ENCODE measurements at places on chromosomes 7 and 10.

- DNase-seq = no peak
Measured at GRCh38 chr10:3427347-3427746, 254.8 kb upstream of the PITRM1 start.

DNA sequence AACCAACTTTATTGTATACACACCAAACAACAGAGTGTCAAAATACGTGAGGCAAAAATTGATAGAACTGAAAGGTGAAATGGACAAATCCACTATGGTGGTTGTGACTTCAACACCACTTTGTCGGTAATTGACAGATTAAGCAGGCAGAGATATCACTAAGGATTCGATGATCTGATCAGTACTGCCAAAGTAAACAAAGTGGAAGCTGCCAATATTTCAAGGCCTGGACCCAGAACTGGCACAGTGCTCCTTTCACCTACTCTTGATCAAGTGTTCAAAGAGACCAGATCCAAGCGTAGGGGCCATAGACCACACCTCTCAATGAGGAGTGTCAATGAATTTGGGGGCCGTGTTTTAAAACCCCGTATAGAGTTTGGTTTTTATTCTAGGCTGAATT is 167.0 kb downstream of the CDK14 start:
- no peak for DNase-seq

DNA sequence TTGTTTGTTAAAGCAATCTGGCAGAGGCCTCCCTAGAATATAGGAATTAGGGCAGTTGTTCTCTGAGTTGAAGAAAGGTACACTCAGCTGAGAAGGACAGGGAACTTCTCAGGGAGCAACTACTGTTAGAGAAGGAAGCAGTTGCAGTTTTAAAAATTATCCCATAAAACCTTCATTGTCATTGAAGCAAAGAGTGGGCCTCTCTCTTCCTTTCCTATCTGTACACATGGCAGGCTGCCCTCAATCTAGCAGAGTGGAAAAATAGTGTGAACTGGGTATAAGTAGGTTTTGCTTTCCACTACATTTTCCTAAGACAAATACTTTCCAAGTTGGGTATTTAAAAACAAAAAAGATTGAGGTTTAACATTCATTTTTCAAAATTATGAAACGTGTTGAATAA is 236.7 kb upstream of the KLF14 start:
- no peak for DNase-seq

DNA sequence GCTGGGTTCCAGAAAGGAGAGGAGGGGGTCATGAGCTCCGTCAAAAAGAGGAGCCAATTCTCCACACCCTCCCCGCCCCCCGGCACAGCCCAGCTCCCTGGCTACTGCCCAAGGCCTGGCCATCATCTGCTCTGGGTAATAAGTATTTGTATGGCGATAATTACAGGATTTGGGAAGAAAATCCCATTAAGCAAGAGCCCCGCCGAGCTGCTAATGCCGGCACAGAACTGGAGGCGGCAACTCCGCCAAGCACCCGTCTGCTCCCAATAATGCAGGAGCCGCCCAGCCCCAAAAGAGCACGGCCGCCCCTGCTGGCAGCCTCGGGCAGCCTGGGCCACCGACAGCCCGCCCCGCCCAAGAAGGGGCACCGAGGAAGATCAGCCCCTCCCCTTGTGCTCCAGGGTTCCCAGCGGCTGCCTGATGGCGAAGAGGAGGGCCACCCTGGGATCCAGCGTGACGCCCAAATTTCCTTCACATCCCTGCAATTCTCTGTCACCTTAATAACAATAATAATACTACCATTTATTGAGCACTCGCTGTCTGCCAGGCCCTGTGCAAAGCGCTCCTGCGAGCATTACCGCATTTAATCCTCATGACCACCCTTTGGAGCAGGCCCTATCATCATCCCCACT is 5.9 kb downstream of the SLIT1 start:
- no peak for DNase-seq

DNA sequence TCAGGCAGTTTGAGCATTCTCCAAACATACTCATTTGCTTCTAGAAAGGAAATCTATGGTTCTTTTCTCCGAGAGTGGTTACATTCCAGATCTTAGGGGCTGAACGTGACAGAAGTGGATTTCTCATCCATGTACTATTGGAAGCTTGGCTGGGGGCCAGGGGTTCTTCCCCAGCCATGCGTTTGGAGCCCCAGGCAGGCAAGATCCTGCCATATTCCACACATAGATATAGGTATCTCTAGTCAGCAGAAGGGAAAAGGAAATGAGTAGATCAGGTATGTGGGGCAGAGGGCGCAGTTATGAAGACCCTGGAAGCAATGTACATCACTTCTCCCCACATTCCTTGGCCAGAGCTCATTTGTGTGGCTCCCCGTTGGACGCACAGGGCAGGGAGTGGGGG is 299.8 kb downstream of the CCDC3 start:
- DNase-seq = no peak

GRCh38 chr10:130409331-130409730 is 273.1 kb downstream of the GLRX3 start:
- no peak for DNase-seq

DNA sequence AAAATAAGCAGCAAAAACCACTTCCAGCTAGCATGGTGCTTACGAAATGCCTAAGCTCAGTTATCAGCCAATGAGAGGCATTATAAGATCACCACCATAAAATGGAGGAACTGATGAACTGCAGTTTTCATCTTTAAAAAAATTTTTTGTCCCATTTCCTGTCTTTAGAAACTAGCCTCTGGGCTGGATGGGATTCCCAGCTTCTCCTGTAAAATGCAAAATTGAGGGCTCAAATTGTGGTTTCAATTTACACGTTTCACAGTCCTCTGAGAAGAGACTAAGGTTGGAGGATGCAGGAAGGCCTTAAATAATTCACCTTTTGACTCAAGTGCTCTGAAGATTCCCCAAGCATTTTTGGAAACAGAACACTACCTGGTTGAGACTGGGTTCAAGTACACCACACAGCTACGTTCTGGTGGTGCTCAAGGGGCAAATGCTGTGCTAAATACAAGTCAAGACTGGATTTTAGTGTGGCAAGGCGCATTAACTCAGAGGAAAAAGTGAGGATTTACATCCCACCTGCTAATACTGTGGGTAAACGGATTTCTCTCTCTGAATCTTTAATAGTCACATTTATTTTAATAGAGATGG is 951 bp downstream of the ZNF25 start:
- no peak for DNase-seq

DNA sequence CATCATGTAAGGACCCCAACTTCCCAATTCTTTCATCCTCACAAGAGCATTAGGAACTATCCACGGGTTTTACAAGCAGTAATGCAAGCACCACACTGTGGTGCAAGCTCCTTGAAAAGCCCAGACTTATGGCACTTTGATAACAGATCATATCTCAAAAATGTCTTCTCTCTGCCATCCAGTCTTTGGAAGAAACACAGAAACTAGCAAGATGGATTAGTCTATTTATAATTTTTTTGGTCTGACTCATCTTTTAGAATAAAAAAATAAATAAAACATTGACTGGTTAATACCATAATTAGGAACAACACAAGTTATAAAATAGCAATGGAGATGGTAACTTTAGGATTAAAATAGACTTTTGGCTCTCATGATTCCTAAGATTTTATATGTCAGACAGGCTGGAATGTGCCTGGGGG is 49.0 kb upstream of the CALD1 start:
- DNase-seq = no peak

GRCh38 chr10:114301951-114302710 is 63.1 kb downstream of the VWA2 start:
- DNase-seq = no peak

GRCh38 chr10:24457661-24458318 is 248.9 kb downstream of the KIAA1217 start:
- DNase-seq = no peak

- no peak for DNase-seq
Measured at GRCh38 chr10:31381766-31382316, 62.8 kb downstream of the ZEB1 start.

GRCh38 chr7:6317797-6318438 is 45.5 kb upstream of the CYTH3 start:
- DNase-seq = no peak

GRCh38 chr10:124500757-124501156 is 39.1 kb downstream of the LHPP start:
- DNase-seq = no peak

DNA sequence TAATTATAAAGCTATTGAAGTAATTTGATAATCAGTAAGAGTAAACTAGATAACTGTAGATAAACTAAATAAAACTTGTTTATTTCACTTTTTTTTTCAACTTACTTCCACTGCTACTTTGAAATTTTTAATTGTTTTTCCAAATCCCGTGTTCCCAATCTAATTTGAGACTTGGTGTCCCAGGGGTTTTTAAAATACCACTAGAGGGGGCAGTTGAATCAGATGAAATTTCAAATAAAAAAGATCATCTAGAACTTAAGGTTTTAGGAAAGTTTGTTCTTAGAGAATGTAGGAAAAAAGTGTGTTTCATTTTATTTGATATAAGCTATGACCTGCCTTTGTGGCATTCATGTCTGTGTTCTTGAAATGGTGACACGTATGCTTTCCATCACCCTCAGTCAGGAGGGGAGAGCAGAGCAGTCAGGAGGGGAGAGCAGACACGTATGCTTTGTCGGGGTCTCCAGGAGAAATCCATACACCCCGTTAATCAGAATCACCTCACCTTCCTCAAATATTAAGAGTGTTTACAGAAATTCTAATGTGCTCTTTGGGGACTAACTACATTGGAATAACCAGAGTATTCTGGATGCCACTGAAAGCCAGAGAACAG is 49.9 kb downstream of the C10orf67 start:
- DNase-seq = no peak

DNA sequence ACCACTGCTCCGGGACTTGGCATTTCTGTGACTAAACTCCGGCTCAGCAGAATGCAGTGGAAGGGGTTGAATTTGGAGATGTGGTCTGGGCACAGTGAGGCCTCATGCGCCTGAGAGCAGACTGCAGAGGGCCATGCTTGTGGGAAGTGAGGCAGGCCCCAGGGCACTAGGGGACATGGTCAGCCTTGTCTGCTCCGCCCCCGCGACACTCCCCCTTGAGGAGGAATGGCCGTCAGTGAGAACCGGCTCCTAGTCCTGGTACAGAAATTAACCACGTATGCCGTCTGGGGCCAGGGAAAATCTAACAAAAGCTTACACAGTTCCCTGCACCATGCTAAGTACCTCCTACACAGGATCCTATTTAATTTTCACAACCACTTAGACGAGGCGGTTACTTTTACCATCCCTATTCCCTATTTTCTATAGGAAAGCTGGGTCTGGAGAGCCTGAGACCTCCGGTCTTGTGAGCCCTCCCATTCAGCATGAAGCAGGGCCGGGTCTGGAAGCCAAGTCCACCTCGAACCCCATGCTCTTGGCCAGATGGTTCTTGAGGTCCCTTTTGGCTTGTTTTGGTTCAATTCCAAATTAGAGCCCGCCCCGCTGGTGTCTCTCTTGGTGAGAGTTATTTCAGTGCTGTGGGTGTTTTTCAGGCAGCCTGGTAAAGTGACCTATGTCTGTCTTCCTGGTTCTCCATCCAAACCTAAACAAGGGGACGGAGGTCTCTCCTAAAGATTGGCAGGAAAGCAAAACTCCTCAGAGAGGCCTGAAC is 87.7 kb upstream of the PITRM1 start:
- DNase-seq = no peak

DNA sequence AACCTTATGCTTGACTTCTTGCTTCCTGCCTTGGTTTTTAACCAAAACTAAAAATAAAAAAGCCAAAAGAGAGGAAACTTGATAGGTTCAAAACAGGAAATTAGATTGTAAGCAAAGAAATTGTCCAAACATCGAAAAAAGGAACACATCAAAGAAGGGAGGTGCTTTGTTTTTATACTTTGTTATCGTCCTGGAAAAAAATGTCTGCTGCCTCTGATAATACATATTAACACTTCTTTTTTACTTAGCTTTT is 286.6 kb upstream of the C7orf33 start:
- DNase-seq = no peak

DNA sequence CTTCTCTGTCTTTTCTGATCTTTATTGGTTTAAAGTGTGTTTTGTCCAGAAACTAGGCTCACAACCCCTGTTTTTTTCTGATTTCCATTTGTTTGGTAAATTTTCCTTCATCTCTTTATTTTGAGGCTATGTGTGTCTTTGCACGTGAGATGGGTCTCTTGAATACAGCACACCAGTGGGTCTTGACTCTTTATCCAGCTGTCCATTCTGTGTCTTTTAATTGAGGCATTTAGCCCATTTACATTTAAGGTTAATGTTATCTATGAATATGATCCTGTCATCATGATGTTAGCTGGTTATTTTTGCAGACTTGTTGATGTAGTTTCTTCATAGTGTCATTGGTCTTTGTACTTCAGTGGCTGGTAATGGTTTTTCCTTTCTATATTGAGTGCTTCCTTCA is 10.1 kb downstream of the TEX36 start:
- DNase-seq = no peak

- DNase-seq = no peak
Measured at GRCh38 chr7:133365917-133366316, 113.0 kb downstream of the EXOC4 start.

- DNase-seq = no peak
Measured at GRCh38 chr10:21159669-21160068, 262.6 kb upstream of the NEBL start.

DNA sequence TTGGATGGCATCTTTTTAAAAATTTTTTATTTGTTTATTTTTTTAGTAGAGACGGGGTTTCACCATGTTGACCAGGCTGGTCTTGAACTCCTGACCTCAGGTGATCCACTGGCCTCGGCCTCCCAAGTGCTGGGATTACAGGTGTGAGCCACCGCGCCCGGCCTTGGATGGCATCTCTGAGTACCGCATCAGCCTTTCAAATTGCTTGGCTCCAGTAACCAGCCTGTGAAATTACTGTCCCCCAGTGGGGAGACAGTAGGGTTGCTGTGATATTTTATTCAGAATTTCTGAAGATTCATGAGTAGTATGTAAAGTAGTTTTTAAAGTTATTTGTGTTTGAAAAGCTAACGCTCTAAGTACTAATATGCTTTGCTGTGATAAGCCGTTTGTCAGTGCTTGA is 1.2 kb downstream of the NUB1 start:
- no peak for DNase-seq

DNA sequence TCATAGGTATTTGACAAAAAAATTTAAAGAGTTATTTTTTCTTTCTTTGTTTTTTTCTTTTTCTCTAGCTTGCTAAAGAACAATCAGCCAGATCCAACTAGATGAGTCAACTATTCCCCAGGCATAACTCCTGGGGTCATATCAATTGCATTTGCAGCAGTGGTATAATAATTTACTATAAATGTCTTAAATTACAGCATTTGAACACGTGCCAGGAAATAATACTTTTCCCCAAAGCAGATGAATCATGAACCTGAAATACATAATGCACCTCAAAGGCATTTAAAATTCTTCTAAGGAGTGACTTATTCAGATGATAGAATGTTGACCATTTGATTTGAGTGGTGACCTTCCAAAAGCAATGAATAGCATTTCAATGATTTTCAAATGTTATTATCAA is 190.1 kb downstream of the LRRTM3 start:
- no peak for DNase-seq

Data from stimulated activated CD8-positive, alpha-beta memory T cell treated with anti-CD3 and anti-CD28 coated beads, Interleukin-7, amount 100 ng/mL, for 1 hour (primary cell).